ENCODE measurements at places on chromosomes 16 and 17. TPM values are rescaled to one million over a fixed set of nuclear protein-coding genes. Genes with fewer than 3 reads are reported as not detected.

Gene TNS4
- 0.07 TPM for polyA plus RNA-seq

Gene SLC5A10
- 0.24 TPM for polyA plus RNA-seq

Gene P2RX5
- polyA plus RNA-seq, result 2.0 TPM

DNA sequence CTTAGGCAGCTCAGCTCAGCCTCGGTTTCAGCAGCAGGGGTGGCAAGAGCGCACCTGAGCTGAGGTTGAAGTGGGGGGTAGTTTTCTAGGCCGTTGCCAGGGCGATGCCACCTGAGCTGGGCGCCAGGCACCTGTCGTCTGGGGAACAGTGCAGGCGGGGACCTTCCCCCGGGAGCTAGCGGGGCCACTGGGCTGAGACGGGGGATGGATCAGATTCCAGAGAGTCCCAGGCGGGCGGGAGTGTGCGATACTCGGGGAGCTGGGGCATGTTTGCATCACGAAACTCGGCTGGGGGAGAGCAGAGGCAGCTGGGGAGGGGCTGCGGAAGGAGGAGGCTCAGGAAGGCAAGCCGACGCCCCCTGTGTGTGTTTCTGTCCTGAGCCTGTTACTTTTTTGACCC lies 477 bp upstream of the CLDN9 start:
- no peak for DNase-seq

GRCh38 chr16:80705596-80705995 lies 98.8 kb downstream of the CDYL2 start:
- no peak for DNase-seq

DNA sequence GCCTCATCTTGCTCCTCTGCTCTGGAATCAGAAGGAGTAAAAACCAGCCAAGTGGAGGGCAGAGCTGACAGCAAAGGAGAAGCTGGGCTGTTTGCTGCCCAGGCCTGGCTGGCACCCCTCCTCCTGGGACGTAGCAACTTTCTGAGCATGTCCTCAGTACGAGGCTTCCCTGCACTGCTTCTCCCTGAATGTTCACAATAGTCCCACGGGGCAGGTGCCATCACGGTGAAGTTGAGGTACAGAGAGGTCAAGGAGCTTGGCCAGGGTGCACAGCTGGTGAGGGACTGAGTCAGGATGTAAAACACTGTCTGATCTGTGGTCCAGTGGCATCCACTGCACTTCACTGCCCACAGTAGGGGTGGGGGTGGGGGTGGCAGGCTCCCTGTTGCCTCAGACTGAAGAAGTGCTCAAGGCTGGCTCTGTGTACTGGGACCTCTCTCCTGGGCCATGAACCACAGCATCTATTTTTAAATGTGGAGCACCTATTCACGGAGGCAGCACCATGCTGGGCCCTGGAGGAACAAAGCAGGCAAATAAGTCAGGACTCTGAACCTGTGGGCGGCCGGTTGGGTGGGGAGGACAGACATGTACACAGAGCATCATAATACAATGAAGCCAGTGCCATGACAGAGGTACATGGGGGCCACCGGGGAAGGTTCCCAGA lies 369.5 kb downstream of the SEC14L1 start:
- no peak for DNase-seq

DNA sequence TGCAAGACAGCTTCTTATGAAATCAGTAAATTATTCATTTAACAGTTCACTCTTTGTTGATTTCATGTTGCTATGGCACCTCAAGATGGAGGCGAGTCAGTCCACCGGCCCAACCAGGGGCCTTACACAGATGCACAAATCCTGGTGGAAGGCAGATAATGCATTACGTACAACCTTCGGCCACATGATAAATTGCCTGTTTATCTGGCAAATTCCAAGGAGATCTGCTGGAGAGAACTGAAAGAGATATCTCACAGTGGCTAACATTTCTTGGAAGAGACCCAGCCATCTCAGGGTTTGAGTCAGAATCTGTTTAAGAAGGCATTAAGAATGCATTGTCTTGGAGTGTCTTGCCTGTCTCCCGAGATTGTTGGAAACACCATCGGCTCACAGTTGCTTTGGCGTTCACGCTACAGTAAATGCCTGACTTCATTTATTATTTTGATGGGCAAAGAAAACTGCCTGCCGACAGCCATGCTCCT lies 225.6 kb downstream of the MSI2 start:
- DNase-seq, result peak; percentile 59

GRCh38 chr17:10197721-10198508 lies 491 bp downstream of the GAS7 start:
- DNase-seq, result no peak
